ENCODE measurements at places on chromosomes 7 and 10.

DNA sequence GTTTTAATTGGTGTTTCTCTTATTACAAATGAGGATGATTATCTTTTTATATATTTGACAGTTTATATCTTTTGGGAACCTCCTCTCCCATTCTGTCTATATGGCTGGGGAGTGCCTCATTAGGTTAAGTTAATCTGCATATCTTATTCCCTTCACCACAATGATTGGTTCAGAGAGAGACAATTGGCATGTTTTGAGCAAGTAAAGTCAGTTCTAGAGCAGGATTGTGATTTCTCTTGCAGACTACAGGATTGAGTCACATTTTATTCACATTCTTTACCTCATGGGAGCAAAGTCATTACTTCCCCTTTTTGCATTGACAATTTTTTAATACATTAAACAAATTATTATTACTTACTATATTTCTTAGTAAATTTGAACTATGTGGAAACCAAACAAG lies 345.6 kb downstream of the MDFIC start:
- DNase-seq = peak; percentile 81

DNA sequence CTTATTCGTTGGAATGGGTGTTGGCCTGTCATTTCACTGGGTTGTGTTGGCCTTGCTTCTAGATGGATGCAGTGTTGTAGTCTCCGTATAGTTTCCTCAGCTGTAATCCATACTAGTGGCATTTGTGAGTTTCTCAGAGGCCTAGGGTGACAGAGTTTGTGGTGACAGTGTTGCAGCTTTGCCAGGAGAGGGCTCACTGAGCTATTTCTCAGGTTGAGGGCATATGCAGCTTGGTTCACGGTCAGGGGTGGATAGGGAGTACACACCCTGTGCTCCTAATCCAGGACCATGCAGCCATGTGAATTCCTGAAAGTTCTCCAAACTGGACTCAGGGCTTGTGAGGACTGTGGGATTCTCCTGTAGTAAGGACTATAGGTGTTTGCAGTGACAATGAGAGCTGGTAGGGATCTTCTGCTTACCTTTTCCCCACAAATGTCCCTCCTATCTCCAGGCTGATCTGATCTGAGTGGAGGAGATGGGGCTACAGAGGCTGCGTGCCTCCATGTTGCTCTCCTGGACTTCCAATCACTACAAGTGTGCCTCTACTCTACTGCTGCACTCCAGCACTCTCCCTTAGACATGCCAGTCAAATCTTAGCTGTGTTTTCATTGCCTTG lies 229.0 kb downstream of the STK31 start:
- DNase-seq = peak; percentile 12

- no peak for DNase-seq
Measured at GRCh38 chr7:46282155-46282554, 361.1 kb upstream of the IGFBP3 start.

DNA sequence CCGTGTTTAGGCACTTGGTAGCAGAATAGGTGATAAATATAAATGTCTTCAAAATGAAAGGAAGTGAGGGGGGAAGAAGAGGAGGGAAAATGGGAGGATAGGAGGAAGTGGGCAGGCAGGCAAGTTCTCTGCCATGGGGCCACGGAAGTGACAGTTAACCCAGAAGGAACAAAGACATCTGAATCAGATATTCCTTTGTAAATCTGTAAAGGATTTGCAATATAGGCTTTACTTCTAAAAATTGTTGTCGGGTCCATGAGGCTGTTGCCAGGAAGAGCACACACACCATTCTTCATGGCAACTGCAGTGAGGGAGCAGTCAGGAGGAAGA lies 23.7 kb upstream of the RASSF4 start:
- no peak for DNase-seq

- DNase-seq = no peak
Measured at GRCh38 chr10:124117511-124117785, 24.1 kb upstream of the CHST15 start.

Data from COR-L47 (cell line).